ENCODE measurements at places on chromosomes 2 and 18.
A peak's percentile ranks its signal among the peaks of the same experiment; 100 is the strongest.

GRCh38 chr2:119463136-119463535, 31.5 kb downstream of the TMEM37 start:
- no peak for DNase-seq

GRCh38 chr18:13568443-13569392, 157.6 kb downstream of the FAM210A start:
- no peak for DNase-seq

GRCh38 chr2:120352696-120353590, 7.0 kb downstream of the INHBB start:
- no peak for DNase-seq

DNA sequence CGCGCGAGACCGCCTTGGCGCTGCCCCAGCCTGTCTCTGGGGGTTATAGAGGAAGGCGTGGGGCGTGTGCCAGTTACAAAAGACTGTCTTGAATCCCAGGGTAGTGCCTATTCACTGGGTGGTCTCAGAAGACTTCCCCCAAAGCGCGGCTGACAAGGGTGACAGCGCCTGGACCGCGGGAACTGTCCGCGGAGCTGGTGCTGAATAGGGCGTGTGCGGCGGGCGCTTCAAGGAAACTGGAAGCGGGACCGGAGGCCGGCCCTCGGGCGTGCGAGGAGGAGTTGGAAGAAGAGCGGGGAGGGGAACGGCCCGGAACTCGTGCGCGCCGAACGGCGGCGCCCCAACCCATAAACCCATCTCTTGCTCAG, 2.3 kb downstream of the EGR4 start:
- peak; percentile 37 for DNase-seq

DNA sequence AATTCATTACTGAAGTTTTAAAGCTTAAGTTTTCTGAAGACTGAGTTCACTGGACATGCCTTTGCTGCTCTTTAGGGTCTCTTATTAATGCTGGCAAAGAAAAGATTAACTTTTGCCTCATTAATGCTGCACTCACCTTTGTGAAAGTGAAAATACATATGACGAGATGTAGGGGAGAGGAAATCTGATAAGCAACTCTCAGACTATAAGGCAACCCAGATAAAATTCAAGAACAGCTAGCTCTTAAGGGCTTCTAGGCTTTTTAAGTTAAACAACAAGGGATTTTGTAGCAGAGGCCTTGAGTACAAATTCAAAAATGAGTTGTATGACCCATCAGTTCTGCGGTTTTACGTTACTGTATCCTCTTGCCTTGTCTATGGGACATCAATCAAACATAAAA, 143.7 kb downstream of the USP34 start:
- no peak for DNase-seq

- no peak for DNase-seq
Observed at GRCh38 chr2:133600266-133600928, 32.1 kb upstream of the NCKAP5 start.

DNA sequence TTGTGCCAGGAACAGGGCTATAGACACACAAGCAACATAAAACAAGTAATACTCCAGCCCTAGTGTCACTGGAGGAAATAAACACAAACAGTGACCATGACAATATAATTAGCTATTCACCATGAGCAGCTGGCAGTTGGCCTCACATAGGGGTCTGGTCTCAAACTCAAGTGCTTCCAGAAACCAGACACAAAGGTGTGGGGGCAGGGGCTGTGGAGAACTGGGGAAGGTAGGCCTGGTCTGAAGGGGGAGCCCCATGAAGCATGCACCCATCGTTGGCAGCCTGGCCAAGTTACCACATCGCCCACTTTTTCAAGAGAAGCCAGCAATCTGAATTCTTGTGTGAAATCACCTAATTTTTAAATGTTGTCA, 49.5 kb upstream of the SP3 start:
- no peak for DNase-seq

DNA sequence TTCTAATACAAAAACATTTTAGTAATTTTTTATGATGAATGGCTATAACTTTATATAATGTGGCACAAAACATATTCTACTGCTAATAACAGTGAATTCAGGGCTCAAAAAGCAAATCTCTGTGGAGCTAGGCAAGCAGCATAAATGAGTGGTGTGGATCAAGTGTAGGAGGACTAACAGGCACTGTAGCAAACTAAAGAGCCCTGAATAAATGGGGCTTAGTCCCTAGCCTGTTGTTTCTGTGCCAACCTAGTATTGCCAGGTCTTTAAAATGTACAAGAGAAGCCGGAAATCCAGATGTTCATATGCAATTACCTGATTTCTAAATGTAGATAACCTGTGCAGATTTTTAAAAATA, 18.5 kb downstream of the REL start:
- DNase-seq, result no peak

DNA sequence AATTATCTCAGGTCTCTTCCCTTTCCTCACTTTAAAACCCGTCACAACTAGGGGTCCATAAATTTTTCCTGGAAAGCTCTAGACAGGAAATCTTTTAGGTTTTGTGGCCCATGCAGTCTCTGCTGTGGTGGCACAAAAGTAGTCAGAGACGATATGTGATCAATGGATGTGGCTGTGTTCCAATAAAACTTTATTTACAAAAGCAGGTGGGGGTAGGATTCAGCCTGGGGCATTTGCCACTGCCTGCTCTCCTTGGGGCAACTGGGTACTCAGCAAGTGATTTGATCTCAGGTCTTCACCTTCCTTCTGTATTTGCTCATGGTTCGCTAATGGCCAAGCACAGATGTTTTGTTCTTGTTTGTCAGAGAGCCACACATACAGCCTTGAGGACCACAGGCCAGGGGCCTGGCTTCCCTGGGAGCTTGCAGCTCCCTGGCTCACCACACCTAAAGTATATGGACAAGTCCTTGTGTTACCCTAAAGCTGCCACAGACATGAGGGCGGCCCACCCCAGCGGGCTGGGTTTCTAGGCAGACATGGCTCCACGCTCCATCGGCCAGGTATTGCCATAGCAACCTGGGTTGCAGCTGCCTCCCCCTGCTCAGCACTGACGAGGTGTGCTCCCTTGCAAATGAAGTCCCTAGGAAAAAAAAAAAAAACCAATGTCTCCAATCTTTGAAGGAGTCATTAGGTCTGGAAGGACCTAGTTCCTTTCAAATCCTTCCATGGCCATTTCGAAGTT, 89.7 kb upstream of the YWHAQ start:
- DNase-seq, result no peak

Data from stimulated activated CD8-positive, alpha-beta memory T cell treated with anti-CD3 and anti-CD28 coated beads, Interleukin-7, amount 100 ng/mL, for 24 hours (primary cell).